ENCODE measurements at places on chromosomes 11 and 22.

GRCh38 chr11:132620423-132620822 lies 911.9 kb downstream of the OPCML start:
- no peak for DNase-seq

- no peak for DNase-seq
These were observed 7.0 kb downstream of the RASSF7 start for GRCh38 chr11:567629-568292.

DNA sequence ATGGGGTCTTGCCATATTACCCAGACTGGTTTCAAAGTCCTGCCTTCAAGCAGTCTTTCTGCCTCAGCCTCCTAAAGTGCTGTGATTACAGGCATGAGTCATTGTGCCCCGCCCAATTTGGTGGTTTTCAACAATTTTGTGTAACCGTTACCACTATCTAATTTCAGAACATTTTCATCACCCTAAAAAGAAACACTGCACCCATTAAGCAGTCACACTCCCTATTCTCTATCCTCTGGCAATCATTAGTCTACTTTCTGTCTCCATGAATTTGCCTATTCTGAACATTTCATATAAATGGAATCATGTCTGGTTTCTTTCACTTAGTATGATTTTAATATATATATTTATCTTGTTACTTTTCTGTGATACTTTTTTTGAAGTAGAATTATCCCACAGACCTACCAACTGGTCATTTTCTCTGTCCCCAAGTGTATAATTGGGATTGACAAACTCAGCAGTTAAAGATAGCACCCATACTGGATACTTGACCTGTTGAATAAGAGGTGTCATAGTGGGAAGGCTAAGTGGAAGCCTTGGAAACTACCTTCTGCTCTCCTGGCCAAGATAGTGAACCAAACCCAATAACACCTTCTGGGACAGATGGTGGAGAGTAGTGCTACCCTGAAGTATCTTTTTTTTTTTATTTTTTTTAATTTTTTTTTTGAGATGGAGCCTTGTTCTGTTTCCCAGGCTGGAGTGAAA lies 64.8 kb downstream of the STIM1 start:
- peak; percentile 51 for DNase-seq

GRCh38 chr22:25987948-25988347 lies 181.3 kb upstream of the SEZ6L start:
- DNase-seq: no peak

DNA sequence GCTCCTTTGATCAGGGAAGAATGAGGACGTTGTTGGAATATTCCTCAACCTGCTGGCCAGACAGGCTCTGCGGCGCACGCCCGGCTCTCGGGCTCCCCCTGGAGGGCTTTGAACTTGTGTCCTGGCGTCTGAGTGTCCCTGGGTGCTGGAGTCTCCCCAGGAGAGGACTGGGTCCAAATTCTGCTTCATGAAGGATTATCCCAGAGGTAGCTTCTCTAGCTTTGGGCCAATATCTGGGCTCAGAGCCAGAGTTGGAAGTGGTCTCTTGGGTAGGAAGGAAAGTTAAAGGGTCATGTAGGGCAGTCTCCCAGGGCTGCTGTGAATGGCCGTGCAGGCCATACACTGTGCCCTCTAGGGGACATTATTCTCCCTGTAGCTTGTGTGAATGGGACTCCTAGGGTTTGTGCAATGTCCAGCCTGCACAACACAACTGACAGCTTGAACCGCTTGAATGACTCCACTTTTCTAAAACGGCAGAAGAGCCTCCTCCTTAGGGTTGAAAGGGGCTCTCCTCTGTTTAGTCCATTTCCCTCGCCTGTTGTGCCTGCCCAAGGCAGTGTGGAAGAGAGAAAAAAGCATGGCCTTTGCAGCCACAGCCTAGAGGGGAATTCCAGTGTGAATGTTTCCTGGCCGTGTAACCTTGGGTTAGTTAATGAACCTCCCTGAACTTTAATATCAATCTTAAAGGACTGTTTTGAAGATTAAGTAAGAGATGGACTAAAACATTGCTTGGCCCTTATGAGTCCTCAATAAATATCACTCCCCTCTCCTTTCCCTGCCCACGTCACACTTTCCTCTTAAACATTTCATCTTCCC lies 111.2 kb upstream of the THY1 start:
- no peak for DNase-seq

- no peak for DNase-seq
These were observed 631 bp downstream of the PHF21A start for GRCh38 chr11:46120346-46121300.

- DNase-seq: no peak
These were observed 15.1 kb downstream of the JHY start for GRCh38 chr11:122897606-122898210.

DNA sequence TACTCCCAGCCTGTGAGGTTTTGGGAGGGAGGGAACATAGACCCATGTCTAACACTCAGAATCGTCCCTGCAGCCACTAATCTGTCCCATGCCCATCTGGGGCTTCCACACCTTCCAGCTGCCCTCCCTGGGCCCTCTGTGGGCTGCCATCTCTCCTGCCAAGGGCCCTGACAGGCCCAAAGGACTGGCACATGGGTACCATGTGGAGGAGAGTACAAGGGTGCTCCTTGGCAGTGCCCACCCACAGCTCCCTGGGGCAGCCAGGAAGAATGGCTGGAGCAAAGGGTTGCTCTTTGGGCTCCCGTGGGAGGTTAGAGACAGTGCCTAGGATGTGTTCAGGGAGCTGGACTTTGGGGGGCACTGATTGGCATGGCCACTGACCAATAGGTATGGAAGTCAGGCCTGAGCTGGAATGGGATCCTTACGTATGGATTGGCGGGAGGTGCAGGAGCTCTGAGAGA lies 56.8 kb downstream of the CD82 start:
- no peak for DNase-seq

GRCh38 chr11:34161812-34162492 lies 56.5 kb downstream of the NAT10 start:
- DNase-seq: no peak

DNA sequence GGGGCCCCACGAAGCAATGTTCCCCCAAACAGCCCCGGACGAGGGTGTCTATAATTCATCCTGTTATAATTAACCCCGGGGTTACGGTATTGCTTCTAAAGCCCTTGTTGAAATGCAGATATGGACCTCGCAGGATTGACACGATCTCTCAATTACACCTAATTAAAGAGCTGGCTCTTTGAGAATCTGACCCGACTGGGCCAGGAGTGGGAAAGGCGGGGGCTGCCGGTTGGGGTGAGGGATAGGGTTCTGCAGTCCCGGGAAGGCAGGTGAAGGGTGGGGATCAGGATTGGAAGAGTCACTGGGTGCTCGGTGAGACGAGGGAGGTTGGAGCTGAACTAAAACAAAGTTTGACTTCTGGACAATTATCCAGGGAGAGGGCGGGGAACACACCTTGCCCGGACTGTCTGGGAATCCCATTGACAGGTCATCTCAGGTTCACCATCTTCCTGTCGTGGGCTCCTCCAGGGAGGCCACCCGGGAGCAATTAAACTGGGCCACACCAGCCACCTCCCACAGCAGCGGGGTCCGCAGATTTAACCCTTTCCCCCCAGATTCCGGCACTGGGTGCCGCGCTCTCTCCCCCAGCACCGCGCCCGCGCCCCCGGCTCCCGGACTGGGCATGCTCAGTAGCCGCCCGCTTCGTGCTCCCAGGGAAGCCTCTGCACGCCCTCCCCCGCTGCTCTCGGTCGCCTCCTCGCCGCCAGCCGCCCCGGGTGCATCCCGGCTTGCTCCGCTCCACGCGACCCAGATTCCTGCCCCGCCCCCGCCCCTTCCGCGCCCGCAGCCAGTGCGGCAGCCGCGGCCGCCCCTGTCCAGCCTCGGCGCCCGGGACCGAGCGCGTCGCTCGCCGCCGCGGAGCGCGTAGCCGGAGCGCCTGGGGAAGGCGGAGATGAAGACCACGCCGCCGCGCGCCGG lies at the start of gene ELMOD1:
ELMOD1 (plus strand) TSS at position 688 of the 918 bp plus-strand sequence. CDS start 27,043 bp downstream, outside the sequence.
- no peak for DNase-seq

- DNase-seq: no peak
These were observed 188.6 kb upstream of the MTMR2 start for GRCh38 chr11:96112192-96113128.

DNA sequence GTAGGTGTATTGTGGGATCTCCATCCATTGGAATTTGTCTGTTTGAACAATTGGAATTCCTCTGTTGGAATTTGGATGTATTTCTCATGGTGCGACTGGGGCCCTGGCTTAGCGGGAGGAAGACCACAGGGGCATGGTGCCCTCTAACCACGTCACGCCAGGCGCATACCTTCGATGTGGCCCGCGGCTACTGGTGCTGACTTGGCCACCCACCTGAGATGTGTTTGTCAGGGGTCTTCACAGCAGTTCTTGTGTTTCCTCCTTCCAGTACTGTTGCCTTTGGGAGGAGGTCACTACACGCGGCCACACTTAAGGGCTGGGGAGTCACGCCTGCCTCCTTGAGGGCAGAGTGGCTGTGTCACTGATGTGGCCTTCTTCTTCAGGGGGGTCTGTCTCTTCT lies 36.6 kb upstream of the GRAMD4 start:
- DNase-seq: no peak

DNA sequence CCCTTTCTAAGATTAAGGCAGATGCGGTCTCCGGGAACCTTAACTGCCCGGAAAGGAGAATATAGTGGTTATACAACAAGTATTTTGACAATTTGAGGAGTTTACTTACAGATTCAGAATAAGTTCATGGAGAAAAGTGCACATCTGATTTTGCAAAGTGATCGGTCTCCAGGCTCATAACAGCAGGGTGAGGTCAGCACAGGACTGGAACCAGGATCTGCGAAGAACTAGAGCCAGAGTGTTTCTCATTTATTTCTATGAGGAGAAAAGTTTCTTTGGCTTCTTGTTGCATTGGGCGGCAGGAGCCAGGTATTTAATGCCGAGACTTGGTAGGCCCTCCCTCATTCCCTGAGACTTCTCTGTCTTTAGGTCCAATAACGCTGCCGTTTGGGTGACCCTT lies 3.7 kb downstream of the ADAMTS15 start:
- DNase-seq: no peak

DNA sequence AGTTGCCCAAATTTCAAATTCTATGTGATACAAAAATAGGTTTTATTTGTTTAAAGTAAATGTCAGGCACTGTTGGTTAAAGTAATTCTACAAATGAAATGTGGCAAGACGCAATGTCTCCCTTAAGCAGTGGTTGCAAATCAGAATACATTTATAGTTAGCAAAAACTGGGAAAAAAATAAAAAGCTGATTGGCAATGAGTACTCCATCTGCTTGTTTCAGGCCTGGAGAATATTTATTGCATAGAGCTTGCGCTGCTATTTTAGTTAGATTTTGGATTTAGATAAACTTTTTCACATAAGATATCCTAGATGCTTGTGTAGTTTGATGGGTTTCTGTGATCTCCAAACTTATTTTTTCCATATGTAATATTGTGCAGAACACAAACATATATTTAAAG lies 224.0 kb upstream of the MPPED2 start:
- no peak for DNase-seq

DNA sequence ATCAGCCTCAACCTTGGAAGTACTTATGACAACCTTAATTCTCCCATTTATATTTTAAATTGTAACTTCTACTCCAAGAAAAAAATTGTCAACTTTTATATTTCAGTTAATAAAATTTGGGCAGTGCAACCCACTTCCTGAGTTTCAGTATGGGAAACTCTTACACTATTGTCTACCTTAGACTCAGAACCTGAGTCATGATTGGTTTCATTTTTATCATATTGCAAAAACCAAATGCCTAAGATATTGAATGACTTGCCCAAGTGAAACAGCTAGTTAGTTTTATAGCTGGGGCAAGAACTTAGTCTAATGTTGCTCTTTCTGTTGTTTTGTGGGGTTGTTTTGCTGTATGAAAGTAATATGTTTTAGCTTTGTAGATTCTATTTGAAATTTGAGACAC lies 334.0 kb upstream of the ARHGAP42 start:
- DNase-seq: no peak

- DNase-seq: no peak
These were observed 116.3 kb upstream of the APOA1 start for GRCh38 chr11:116953530-116954285.

GRCh38 chr11:121112498-121113455 lies 11.7 kb downstream of the TECTA start:
- no peak for DNase-seq

DNA sequence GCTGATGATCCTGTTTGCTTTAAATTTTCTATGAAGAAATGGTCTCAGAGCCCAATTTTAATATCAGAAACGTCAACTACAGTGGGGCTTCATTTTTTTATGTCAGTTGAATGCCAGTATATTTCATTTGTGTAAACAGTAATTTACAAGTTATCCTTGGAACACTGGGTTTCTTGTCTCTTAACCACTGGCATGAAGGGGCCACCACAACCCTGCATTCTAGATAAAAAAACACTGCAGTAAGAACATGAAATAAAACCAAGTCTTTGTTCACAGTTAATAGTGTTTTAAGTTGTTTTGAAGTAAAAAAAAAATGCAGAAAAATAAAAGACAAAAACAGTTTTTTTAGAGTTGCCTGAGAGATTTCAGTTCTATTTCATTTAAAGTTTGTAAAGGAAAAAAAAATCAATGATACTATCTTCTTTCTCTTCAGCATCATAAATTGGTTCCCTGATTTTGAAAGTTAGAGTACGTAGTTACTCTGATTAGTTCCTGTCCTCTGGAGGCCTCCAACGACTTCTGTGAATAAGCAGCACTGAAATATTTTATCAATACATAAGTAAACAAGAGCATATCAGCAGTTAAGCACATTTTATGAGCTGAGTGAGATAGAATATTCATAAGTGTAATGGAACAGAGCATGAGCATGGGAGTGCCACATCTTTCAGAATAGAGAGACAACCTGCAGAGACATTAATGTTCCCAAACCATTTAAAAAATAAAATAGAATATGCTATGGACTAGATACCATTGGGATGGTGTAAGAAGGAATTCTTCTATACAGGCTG lies 7.8 kb upstream of the DDI1 start:
- no peak for DNase-seq

GRCh38 chr22:39136317-39136716 lies 16.2 kb downstream of the CBX7 start:
- DNase-seq: no peak

- no peak for DNase-seq
These were observed 7.2 kb downstream of the RPL27A start for GRCh38 chr11:8689726-8690255.

- DNase-seq: no peak
These were observed 5.0 kb upstream of the CCDC88B start for GRCh38 chr11:64334764-64335735.

GRCh38 chr11:131815590-131815989 lies 445.2 kb downstream of the NTM start:
- no peak for DNase-seq

DNA sequence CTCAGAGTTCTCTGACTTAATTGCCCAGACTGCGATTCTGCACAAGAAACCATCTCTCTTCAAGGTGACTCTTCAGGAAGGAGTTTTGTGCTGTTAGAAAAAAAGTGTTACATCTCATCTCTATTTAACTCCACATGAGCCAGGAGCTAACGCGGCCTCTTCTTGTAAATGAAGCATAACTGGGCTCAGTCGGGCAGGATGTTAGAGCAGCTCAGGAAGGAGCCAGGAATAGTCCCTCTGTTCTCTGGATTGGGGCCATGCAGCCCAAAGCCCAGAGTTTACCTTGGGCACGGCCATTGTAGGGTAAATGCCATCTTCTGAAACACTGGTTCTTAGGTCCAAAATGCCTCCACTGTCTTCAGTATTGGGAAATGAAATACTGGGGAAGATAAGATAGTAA lies 760.6 kb downstream of the OPCML start:
- DNase-seq: no peak

Data from stimulated activated CD8-positive, alpha-beta memory T cell treated with anti-CD3 and anti-CD28 coated beads, Interleukin-4, amount 100 ng/mL, for 1 hour (primary cell).